Activated CD4-positive, alpha-beta T cell treated with anti-CD3 and anti-CD28 coated beads for 24 hours (primary cell): ENCODE measurements at places on chromosomes 16 and 17.

GRCh38 chr17:73785958-73786743 is 141.9 kb upstream of the SDK2 start:
- DNase-seq, result no peak

DNA sequence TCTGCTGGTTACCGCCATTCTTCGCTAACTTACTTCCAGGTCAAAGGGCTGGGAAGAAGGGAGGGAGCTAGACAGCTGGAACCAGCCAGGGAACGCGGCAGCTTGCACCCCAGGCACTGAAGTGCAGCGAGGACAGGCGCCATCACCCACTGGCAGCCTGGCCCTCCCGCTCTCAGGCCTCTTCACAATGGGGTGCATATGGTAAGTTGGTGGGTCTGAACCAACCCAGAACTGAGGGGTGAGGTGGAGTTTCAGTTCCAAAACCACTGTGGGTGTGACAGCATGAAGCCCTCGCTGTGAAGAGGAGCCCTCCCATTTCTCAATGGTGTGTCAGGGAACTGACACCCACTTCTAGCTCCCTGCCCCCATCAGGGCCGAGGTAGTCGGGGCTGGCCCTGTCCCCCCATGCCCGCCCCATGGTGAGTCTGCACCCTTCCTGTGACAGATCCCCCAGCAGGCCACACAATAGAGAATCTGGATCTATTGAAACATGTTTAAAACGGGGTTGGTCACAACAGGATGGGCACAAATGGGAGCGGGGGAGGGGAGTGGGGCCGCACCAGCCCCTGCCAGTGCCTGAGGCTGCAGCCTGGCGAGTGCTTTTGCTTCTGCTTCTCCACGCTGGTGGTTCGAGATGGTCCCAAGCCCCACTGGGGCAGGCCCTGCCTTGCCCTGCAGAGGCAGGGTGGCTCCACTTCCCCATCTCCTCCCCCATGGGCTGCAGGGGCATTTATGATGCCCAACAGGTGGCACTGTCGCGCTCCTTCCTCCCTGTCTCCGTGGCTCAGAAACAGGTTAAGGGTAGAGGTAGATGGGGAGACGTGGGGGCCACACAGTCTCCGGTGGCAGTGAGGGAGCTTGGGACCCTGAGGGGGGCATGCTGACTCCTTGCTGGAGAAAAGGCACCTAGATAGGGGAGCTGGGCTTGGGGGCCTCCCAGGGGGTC is 2.3 kb downstream of the LIMD2 start:
- DNase-seq, result peak; percentile 66

DNA sequence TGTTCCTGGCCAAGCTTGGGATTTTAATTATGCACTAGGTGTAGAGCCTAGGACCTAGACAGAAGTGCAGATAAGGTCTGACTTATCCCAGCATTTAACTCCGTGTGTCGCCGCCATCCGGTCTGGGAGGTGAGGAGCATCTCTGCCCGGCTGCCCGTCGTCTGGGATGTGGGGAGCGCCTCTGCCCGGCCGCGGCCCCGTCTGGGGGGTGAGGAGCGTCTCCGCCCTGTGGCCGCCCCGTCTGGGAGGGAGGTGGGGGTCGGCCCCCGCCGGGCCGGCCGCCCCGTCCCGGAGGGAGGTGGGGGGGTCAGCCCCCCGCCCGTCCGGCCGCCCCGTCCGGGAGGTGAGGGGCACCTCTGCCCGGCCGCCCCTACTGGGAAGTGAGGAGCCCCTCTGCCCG is 7.1 kb upstream of the B4GALNT2 start:
- no peak for DNase-seq

DNA sequence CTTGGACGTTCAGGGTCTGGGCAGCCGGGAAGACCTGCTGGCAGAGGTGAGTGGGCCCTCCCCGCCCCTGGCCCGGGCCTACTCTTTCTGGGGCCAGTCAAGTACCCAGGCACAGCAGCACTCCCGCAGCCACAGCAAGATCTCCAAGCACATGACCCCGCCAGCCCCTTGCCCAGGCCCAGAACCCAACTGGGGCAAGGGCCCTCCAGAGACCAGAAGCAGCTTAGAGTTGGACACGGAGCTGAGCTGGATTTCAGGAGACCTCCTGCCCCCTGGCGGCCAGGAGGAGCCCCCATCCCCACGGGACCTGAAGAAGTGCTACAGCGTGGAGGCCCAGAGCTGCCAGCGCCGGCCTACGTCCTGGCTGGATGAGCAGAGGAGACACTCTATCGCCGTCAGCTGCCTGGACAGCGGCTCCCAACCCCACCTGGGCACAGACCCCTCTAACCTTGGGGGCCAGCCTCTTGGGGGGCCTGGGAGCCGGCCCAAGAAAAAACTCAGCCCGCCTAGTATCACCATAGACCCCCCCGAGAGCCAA is 8.6 kb upstream of the ABCC3 start:
- DNase-seq, result peak; percentile 62

DNA sequence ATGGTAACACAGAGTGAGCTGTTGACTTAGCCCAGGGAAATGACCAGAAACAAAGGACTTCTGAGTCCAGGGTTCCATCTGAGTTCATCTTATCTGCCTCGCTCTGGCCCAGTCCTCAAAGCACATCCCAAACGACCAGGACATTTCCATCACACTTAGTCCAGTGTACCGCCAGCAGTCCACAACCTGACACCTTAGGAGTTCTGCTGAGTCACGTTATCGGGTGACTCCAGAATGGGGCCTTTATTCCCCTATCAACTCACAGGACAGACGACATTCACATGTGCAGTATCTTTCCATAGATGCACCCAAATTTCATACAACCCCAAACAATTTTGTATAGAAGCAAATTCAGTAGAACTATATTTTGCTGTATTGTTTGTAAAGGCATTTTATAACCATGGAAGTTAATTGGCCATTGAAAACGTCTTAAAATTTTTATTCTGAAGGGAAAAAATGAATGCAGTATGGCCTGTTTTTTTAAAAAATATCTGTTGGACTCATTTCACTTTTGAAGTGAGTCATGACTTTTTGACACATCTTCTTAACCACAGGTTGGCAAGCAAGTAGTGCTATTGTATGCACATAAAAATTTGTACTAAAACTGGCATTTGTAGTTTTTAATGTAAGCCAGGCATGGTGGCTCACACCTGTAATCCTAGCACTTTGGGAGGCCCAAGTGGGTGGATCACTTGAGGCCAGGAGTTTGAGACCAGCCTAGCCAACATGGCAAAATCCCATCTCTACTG is 46.3 kb downstream of the ZNF18 start:
- no peak for DNase-seq

GRCh38 chr16:82138478-82139285 is 31.3 kb downstream of the MPHOSPH6 start:
- no peak for DNase-seq

DNA sequence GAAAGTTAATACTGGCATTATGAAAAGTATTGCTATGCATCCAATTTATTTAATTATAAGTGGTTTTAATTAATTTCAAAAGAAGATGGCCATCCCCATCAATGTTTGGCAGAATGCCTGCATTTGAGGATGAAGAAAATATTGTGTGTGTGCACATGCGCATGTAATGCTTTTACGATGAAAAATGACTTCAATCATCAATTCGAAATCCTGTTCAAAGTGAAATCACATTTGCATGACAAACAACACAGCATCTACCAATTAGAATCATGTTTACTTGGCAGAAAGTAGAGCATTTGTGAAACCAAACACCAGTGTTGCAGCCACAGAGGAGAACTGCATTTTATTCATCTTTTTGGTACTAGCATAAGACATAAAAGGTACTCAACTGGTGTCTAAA is 191.9 kb upstream of the PIRT start:
- DNase-seq, result no peak

- no peak for DNase-seq
Observed at GRCh38 chr17:34375426-34375997, 12.5 kb upstream of the CCL1 start.

- no peak for DNase-seq
Observed at GRCh38 chr17:11900041-11900476, 97.2 kb downstream of the ZNF18 start.
